Activated naive CD4-positive, alpha-beta T cell treated with anti-CD3 and anti-CD28 coated beads for 36 hours (primary cell): ENCODE measurements at places on chromosomes 7 and 10.

DNA sequence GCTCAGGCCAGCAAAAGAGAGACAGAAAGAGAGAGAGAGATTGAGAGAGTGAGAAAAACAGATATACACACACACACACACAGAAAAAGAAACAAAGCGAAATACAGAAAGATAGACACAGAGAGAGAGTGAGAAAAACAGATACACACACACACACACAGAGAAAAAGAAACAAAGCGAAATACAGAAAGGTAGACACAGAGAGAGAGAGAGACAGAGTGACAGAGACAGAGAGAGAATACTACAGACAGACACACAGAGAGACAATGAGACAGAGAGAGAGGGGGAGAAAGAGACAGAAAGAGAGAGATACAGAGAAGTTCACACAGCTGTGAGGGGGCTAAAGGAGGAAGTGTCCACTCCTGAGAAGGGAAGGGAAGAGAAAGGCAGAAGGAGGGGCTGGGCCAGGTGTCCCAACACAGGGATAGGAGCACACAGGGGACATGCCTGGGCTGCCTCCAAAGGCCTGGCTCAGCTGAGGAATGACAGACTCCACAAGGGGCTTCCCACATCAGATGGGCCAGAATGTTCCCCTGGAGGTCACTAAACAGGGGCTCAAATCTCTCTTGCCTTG is 4.3 kb downstream of the GCK start:
- no peak for DNase-seq

GRCh38 chr10:83536426-83536825 is 602.9 kb upstream of the GHITM start:
- no peak for DNase-seq

DNA sequence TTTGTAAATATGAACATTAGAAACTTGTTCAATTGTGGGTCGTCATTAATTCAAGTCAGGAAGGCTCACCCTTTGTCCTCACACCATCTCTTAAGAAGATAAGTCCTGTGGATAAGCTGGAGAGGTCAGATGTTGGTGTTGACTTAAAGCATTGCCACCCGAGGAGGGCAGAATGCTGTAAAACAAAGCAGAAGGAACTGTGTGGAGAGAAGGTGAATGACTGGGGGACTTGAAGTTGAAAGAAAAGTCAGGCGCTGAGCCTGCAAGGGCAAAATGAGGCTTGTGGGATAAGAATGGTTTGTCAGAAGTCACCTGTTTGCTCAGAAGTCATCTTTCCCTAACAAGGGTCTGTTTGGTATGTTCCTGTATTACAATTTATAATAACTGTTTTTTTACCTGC is 9.1 kb downstream of the RPA3 start:
- DNase-seq, result no peak

- DNase-seq, result no peak
These were observed 100.3 kb downstream of the HGF start for GRCh38 chr7:81669476-81670105.

DNA sequence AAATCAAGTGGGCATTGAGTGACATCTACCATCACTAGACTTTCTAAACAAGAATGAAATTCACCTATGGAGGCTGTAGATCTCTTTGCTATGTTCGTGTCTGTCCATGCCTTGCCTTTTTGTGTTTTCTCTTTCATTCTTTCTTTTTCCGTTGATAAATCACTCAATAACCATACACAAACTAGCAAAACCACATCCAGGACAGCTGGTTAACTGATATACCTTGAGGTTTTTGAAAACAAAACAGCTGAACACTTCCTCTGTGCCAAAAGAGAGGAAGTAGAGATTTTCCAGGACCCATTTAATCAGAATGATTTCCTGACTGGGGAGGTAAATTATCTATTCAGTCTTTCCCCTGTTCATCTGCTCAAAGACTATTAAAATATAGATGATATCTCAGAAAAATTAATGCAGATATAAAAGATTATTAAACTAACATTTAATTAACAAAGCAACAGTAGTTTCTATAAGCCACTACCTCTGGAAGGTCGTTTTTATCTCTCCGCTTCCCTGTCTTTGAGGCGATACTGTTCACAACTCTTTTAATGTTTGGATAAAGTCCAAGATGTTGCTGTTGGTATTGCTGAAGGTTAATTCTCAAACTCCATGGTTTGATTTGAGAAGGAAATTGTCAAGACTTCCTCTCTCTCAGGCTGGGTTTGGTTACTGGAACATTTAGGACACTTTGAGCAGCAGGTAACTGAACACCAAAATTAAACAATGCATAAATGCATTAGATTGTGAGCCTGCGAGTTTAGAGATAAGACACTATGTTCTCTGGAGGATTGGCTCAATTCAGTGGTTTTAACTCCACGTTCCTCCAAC is 24.4 kb upstream of the C10orf67 start:
- DNase-seq, result peak; percentile 24
